ENCODE measurements at places on chromosomes 5 and 9.

DNA sequence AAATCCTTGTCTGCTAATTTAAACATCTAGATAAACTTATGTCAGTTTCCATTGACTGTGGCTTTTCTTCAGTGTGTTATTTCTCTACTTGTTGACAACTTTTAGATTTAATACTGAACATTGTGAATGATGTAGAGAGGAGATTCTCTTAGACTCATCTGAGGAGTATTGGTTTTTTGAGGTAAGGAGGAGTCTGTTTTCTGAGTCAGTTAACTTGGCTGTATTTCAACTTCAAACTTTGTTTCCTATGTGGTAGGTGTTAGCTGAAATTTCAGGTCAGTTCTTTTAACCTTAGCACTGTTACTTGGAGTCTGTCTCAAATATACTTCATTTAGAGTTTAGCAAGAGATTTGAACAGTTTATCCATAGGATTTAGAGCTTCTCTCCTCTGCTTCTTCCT is 67.9 kb downstream of the XRCC4 start:
- no peak for DNase-seq

DNA sequence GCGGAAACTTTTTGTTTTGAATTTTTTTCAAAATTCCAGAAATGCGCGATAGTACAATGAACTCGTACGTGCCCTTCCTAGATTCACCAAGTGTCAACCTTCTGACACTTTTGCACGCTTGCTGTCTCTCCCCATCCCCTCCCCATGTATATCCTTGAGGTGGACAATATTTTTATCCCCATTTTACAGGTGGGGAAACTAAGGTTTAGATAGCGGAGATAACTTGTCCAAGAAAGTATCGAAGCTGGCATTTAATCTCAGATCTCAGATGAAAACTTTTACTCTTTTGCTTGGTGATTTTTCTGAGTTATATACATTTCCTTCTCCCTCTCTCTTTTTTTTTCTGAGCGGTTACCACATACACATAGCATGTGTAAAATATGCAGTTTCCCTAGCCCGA is 34.6 kb downstream of the LHX2 start:
- no peak for DNase-seq

GRCh38 chr5:54302267-54302687 is 8.1 kb downstream of the ARL15 start:
- DNase-seq, result no peak

DNA sequence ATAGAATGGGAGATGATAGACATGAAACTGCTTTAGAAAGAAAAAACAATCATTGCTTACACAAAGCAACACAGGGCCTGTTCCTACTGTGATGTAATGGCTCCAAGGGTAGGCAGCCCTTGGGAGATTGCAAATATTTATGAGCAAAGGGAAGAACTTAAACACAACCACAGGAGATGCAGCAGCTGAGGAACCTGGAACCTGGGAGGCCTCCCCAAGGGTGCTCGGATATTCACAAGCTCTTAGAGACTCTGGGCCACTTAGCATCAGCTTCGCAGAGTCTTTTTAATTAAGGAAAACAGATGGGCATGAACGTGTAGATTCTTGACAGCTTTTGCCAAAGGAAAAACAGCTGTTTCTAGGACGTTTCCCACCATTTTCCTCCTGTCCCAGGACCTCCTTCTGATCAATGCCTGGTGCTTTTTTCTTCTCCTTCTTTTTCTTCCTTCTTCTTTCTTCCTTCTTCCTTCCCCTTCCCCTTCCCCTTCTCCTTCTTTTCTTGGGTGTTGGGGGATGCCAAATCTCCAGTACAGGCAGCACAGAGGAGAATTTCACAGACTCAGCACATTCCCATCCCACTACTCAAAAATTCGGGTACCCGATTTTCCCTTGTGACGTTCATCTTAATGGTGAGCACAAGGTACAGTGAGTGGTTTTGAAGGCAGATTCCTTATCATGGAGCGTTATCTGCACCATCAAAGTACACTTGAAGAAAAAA is 28.1 kb upstream of the TCF7 start:
- DNase-seq, result no peak

DNA sequence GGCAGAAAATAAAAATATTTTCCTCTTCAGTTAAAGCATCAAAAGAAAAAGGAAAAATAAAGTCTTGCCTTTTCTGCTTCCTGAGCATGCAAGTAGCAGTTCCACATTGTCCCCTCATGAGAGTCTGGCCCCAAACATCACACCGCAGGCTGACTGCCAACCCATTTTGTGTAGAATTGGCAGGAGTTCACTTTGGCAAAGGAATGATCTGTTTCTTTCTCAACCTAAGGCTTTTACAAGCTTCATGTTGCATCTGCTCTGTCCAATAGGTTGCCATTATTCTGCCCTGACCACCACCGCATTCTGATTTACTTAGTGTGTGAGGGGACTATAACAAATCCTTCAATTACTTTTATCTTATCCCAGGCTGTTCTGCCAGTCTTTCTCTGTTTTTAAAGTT is 249.5 kb downstream of the ISL1 start:
- DNase-seq, result no peak

DNA sequence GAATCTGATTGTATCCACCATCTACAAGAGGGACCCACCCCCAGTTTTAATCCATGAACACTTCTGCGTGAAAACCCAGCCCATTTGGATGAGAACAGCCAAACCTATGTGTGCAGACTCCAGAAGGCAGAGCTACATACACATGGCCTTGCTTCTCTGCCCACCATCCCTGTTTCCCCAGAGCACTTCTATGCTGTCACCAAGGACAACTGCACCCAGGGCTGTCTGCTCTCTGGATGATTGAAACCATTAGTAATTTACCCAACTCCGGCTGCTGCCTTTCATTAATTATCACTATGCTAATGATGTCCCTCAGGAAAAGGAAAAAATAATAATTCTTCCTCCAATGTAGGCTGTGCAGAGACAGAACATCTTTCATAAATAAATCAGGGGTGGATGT is 8.9 kb downstream of the CARTPT start:
- no peak for DNase-seq

DNA sequence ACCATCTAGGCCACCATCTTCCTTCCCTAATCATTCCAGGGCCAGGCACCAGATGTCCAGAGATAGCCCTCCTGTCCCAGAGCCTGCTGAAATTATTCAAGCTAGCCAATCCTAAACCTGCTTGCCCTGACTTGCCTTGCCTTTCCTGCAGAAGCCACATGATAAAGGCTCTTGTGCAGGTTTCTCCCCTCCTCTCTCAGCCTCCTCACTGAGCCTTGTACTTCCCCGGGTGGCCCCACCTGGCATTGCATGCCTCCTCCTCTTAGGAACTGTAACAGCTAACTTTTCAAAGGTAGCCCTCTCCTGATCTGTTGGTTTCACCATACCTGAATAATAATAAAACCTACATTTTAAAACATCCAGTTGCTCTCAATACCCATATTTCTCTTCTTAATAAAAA is 42.6 kb downstream of the DIRAS2 start:
- DNase-seq, result no peak

DNA sequence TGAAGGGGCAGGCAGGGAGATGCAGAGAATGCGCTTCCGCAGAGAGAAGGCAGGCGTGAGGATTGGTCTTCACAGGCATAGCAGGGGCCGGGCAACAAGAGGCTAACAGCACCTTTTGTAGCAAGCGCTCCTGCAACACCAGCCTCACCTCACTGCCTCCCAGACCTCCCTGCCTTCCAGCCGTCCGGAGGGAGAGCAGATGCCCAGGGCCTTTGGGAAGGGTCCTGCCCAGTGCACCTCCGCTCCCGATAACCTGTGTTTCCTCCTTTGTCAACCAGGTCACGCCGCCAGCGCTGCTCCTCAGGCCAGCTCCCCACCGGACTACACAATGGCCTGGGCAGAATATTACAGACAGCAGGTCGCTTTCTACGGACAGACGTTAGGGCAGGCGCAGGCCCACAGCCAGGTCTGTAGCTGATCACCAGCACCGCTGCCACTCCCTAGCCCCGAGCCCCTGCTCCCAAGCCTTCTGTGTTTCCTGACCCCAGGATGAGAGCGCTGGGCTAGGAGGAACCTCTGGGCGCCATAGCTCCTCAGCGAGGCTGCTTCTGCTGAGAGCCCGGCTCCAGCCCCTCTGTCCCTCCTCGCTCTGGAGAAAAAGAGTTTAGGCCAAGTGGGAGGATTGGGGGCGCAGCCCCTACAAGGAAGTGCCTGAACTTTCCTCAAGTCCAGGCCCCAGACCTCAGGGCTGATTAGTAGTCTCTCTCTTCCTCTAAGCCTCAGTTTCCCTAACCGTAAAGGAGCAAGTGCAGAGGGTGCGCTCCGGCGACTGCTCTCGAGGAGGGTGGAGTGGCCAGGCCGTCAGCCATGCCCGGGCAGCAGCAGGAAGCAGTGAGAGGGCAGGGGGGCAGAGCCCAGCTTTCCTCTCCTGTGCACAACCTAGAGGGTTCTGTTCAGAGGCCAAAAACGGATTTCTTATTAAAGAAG is 28.4 kb upstream of the PRDM12 start:
- no peak for DNase-seq

GRCh38 chr5:58827463-58827862 is 244.6 kb downstream of the RAB3C start:
- DNase-seq, result no peak

- no peak for DNase-seq
Observed at GRCh38 chr5:135671966-135672365, 93.2 kb upstream of the CXCL14 start.

GRCh38 chr9:711761-712553 is 129.5 kb upstream of the DMRT1 start:
- DNase-seq, result no peak

DNA sequence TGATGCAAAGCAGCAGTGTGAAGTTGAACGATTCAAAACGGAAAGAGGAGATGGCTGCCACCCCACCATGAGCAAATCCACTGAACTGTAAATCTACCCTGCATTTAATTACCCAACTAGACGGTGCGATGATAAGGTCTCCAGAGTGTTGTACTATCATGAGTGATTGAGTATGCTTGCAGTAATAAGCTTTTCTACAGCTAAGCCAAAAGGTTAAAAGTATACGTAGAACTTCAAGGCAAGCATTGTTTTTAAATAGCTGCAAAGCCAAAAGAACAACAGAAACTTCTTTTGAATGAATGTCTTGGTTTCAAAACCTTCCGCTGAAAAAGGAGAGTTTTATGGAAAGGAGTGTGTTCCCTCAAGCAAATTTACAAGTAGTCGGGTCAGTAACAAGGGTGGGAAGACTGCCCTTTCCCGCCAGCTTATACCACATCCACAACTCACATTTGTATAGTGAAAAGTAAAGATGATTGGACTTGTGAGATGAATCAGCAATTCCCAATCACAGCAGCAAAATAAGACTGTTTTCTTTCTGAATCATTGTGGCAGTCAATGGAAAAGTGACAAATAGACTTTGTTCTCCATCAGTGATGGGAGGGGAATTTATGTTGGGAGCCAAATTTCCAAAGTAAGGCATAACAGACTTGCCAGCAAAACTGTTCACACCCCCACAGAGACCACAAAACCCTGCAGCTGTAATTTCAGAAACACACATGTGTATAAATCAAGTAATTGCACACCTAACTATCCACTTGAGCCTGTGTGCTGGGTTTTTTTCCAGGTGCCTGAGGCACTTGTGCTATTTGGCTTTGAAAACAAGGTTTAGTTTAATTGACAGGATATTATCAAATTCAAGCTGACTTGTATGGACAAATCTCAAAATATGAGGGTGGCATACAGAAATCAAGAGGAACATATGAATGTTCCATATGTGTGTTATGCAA is 407.7 kb upstream of the GRAMD2B start:
- no peak for DNase-seq

- DNase-seq, result no peak
Observed at GRCh38 chr5:98763001-98763630, 10.3 kb upstream of the RGMB start.

DNA sequence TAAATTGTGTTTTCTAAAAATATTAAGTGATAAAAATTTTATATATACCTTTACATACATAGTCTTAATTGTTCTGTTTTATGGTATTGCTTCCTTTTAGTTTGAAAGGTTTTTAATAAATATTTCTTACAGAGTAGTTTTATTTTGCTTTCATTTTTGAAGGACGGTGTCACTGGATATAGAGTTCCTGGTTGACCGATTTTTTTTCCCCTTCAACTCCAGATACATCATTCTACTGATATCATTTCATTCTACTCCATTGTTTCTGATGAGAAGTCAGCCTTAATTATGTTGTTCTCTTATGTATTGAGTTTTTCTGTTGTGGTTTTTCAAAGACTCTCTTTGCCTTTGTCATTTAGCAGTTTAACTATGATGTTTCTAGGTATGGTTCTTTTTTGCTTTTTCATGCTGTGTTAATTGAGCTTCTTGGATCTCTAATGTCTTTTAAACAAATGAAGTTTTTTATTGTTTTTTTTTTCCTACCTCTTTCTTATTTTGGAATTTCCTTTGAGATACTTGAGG is 30.4 kb downstream of the MTREX start:
- no peak for DNase-seq

DNA sequence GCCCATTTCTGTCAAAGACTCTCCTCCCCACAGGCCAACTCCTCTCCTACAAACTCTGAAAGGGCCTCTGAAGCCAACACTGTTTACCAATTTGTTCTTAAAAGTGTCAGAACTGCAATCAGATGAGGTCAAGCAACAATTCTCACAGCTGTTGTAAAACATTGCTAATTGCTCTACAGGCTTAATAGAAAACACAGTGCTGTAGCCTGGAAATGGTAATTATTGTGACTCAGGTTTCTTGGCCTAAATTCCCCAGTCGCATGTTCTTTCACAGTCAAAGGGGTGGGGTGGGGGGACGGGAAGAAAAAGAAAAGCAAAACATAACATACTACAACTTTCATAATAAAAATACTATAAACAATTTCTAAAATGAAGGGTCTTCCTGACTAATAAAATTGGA is 343.2 kb downstream of the DMAC1 start:
- DNase-seq, result no peak

GRCh38 chr5:55603922-55604321 is 69.2 kb upstream of the PLPP1 start:
- DNase-seq, result no peak

DNA sequence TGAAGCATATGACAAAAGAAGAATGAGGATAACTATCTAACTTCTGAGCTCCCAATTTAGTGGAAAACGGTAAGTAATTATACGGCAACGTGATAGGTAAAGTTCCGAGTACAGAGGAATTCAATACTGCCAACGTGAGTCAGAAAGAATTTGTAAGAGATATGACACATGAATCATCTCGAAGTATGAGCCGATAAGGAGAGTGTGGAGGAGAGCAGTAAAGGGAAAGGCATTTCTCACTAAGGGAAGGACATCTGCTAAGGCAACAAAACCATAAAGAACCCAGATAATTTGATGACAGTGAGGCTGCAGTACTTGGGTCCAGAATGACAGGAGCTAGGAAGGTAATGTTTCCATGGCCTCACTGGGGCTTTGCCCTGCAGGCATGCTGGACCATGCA is 11.0 kb downstream of the MPDZ start:
- no peak for DNase-seq

GRCh38 chr5:137409736-137410135 is 89.4 kb downstream of the SPOCK1 start:
- DNase-seq, result no peak

DNA sequence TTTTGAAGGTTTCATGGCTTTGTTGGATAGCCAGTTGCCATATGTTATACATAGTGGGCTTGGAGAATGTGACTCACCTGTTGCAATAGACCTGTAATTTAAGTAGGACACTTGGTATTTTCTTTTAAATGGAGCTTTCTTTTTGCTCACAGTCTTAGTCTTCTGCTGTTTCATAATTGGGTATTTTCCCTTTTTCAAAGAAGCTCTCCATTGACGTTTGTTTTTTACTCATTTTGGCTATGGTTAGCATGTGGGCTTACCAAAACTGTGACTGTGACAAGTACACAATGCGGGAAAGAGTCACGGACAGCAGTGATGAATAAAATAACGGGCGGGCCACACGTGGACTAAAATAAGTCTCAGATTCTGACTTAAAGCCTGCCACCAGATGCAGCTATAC is 23.2 kb upstream of the RNF20 start:
- DNase-seq, result peak; percentile 17

All from stimulated activated CD4-positive, alpha-beta T cell treated with anti-CD3 and anti-CD28 coated beads, Interleukin-1b, Interleukin-23, amount 100 ng/mL, for 48 hours (primary cell).